ENCODE measurements at places on chromosomes 1 and 21.

DNA sequence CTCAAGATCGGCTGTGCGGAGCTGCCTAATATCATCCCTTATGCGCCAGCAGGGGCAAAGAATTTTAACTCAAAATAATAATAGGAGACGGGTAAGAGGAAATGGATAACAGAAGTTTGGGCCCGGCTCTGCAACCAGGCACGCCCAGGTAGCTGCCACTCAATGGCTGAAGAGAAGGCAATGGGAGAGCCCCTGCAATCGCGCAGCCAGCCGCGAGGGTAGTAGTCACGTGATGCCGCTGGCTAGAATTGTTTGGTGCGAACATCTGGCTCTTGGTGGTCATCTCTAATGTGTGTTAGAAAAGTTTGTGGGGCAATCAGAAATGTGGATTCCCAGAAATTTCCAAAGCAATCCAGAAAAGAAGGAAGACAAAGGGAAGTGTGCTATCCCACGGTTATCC, 12.3 kb downstream of the BARHL2 start:
- no peak for DNase-seq

GRCh38 chr1:204477036-204477740, 17.4 kb downstream of the PIK3C2B start:
- no peak for DNase-seq

DNA sequence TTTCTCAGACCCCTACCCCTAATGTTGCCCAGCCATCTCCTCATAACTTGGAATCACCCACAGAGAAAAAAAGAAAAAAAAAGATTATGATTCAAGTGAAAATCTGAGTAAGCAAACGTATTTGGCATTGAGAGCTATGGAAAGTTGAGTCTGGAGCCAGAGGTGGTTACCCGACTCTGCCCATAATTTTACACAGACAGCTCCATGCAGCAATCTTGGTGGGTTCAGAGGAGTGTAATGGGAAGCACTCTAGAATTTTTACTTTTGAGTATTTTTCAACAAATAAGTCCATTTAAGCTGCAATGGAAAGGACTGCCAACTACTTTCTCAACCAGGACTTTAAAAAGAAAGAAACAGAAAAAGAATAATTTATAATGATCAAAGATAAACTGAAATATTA, 62.7 kb downstream of the ZC3H11B start:
- no peak for DNase-seq

DNA sequence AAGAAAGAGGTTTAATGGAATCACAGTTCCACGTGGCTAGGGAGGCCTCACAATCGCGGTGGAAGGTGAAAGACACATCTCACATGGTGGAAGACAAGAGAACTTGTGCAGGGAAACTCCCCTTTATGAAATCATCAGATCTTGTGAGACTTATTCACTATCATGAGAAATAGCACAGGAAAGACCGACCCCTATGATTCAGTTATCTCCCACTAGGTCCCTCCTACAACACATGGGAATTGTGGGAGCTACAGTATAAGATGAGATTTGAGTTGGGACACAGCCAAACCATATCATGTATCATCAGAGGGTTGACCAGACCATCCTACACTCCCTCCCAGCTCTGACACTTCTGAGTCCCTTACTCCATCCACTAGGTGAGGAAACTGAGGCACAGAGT, 143.9 kb upstream of the KLHDC7A start:
- DNase-seq, result no peak

DNA sequence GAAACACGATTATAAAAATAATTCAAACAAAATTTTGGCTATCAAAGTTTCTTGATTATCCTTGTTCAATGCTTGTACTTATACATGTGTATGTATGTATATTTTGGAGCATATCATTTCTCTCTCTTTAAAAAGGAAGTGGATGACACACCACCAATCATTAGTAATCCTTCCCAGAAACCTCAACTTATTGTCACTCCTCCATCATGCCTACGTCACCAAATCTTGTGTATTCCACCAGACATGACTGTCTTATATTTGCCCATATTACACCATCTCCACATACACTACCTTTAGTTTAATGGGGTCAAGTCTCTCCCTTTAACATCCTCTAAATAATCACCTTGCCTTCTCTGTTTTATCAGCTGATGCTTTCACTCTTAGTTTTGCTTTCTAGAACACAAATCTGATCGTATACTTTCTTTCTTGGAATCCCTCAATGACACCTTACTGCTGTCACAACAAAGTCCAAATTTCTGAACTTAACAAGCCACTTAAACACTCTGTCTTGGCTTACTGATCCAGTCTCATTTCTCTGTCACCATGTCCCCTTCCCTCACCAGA, 124.0 kb downstream of the BRINP3 start:
- DNase-seq, result no peak

DNA sequence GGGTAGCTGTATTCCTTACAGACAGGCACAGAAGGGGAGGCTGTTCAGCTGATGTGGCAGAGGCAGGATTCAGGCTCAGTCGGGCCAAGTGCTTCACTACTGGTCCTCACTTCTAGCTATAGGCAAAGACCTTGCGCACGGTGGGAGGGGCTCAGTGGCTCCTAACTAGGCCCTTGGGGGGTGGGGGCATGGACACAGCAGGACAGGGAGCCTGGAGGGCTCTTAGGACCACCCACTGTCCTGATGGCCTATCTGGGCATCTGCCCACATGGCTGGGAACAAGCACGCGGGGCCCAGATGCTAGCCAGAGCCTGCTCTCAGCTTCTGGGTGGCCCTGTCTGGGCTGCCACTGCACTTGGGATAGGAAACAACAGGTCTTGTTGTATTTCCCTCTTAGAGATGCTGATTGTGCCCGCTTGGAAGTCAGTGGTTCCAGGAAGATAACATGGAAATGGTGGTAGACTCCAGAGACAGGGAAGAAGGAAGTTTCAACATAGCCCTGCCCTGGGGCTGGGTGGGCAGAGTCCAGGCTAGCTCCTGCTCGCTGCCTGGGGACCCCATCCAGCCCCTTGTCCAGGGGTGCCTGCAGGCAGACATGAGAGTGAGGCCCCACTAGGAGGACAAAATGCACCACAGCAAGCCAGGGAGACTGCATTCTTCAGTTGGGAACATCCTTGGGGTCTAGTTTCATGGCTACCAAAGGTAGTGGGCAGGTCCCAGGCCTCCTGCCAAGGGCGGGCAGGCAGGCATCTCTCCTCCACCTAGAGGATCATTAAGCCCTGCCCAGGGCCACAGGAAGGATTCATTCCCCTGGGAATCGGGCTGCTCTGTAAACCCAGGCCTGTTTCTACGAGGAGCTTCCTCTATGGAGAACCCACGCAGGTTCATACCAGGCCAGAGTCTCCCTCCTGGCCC, 102.5 kb downstream of the BCAR3 start:
- DNase-seq, result no peak

- no peak for DNase-seq
These were observed 37.1 kb downstream of the SNX7 start for GRCh38 chr1:98698625-98699024.

GRCh38 chr1:161921491-161921890, 102.2 kb downstream of the OLFML2B start:
- DNase-seq, result no peak

GRCh38 chr21:44572959-44573583, 458 bp upstream of the KRTAP10-4 start:
- DNase-seq, result no peak

DNA sequence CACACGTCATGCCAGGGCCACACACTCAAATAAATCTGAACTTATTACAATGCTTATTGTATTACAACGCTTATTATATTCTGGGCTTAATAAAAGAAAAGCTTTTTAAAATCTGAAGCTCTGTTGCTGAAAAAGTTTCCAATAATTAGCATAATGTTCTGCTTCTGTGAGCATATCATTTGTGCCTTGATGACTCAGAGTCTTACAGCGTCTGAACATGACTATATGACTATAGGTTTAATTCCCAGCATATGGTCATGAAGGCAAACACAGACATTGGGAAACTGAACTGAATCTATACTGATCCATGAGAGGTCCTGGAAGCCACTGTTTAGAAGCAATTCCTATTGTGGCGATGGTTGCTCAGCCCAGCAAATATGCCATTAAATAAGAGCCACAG, 66.3 kb downstream of the SIM2 start:
- DNase-seq, result no peak

DNA sequence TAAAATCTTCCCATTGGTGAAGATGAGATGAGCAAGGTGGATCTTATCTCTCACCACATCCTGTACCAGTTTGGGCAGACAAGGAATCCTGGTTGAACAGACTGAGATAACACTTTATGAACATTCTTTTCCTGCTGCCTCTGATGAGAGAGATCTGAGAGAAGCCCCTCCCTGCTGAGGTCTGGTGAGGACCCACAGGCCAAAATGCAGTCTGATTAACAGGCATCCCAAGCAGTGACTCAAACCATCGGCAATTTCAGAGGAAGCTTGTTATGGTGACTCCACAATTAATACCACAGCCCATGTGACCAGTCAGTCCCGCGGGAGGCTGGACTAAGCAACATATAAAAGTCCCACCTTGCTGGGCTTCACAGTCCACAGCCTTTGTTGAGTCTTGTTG, at the start of gene PRR9:
Gene PRR9 (plus strand): TSS at position 373 of the 400 bp plus-strand sequence. CDS start 561 bp downstream, outside the sequence.
- DNase-seq, result no peak

DNA sequence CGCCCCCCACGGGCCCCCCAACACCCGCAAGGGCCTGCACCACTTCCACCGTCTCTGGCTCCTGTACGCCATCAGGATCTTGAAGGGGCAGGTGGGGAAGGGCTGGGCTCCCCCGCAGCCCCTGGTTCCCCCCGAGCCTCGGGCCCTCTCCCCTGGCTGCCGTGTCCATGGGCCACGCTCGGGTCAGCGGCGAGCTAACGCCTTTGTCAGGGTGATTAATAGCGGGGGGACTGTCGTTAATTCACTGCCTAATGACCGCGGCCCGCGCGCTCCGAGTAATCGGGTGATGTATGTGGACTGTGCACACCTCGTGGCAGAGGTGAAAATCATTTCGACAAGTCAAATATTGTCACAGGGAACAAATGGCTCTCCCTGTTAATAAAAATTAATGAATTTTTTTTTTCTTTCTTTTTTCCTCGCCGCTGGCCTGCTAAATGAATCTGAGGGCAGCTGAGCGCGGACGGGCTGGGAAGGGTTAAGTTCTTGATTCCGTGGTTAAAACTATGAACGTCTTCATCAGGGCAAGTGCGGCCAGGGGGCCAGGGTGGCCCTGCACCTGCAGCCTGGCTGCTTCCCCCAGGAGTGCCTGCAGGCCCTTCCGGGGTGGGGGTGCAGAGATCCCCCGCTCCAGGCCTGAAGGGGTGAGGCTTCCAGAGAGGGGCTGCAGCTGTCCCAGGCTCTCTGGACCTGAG, 100.8 kb downstream of the PRDM16 start:
- no peak for DNase-seq

DNA sequence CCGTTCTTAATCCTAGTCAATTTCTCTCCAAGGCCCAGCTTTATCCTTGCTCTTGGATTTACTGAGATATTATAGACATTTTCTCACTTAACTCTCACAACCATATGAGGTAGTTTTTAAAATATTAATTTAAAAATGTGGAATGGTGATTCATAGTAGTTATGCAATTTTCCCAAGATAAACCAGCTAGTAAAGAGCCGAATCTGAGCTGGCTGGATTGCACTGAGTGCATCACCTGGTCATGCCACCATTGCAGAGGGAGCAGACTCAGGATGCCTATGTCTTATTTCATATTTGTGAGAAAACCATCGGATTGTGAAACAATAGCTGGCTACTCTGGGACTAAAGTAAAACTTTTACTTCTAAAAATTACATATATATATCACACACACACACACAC, 494.0 kb downstream of the KCNT2 start:
- no peak for DNase-seq

DNA sequence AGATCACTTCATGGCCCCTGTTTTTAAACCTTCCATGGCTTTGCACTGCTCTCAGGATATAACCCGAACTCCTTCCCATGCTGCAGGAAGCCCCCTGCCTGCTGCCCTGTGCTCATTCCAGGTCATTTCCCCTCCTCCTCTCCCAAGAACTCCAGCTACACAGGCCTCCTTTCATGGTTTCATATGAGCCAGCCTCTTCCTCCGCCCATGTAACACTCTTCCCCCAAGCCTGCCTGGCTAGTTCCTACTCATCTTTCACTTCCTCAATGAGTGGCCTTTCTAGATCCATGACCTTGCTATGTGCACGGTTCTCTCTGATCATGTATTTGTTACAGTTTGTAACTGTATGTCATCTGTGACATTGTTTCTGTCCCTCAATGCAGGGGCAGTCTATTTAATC, 3.1 kb upstream of the NCF2 start:
- DNase-seq, result no peak

- DNase-seq, result no peak
These were observed 695.4 kb downstream of the BRINP3 start for GRCh38 chr1:189782295-189782694.

DNA sequence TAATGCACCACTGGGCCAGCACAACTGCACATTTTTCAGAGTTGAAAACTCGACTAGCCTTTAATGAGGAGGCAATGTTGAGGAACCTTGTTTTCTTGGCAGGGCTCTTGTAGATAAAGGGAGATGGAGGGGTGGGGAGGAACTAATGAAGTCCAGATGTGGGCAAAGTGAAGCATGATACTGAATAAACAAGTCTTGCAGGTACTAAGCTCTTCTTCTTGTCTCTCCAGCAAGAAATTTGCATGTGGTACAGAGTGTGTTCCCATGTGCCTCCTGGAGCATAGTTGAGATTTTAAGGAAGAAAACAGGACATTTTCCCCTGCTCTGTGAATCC, 47.0 kb downstream of the PLPP3 start:
- DNase-seq, result no peak

DNA sequence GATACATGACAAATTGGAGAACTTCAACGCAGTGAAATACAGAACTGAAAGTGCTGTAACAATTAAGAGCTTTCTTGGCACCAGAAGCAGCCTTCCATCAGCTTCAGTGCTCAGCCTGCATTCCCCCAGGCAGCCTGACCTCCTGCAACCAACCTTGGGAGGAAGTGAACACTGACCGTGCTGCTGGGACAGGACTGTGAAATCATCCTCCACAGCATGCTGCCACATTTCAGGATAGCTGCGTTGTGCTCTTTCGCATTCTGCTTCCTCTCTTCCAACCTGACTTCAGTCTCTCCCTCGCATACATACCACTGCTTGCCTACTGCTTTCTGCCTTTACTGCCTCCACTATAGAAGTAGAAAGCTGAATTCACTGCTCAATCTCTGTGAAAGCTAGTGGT, 388.6 kb downstream of the RWDD3 start:
- no peak for DNase-seq

DNA sequence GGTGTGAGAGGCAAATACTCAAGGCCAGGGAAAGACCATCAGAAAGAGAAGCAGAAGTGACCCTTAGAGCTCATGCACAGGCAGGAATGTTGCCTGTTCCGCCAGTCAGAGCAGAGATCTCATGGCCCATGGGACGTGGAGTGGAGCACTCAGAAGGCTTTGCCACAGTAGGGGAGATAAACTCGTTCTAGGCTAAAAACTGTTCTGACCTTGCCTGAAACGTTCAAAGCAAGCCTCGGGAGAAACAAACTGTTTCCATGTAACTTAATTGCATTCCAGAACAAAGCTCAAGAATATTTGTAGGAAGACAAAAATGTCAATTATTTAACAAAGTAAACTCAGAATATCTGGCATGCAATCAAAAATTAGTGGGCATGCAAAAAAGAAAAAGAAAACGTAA, 20.7 kb upstream of the SLC19A1 start:
- no peak for DNase-seq

DNA sequence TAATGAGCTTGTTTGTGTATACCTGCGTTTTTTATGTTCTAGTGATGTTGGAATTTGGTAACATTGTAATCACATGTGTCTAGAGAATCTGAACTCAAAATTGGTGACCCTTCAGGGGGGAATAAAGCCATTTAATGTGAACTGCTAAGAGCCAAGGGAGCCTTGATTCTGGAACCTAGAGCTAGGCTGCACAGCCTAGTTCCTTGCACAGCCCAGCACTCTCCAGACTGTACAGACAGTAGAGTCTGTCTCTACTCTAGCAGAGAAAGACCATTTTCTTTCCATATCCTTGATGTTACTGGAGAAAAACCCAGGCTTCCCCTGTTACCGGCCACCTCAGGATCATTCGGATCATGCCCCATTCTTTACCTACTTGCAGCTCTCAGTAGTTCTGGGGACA, 8.6 kb downstream of the ARV1 start:
- no peak for DNase-seq
